ENCODE measurements at places on chromosomes 4 and X. TPM values are rescaled to one million over a fixed set of nuclear protein-coding genes. Genes with fewer than 3 reads are reported as not detected.

- DNase-seq = no peak
Measured at GRCh38 chr4:77617203-77617602, 11.6 kb downstream of the CXCL13 start.

The GLOD5 gene
- not detected for total RNA-seq

- DNase-seq = no peak
Measured at GRCh38 chr4:125676583-125676982, 361.8 kb downstream of the FAT4 start.

DNA sequence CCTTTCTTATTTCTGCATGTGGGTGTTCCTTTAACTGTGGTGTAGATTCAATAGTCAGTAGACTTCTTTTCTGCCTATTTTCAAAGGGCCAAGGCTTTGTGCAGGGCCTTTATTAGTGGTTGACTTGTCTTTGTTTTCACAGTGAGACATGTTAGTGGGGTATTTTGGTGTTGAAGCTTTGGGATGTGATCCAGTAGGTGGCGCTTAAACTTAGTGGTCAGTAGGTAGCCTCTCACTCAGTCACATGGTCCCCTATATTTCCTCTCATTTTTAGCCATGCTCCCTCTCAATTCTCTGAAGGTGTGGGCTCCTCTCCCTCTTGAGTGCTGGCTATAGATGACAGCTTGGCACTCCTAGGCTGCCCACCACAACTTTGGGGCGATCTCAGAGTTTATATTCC, 23.4 kb upstream of the SLC10A7 start:
- DNase-seq = no peak

DNA sequence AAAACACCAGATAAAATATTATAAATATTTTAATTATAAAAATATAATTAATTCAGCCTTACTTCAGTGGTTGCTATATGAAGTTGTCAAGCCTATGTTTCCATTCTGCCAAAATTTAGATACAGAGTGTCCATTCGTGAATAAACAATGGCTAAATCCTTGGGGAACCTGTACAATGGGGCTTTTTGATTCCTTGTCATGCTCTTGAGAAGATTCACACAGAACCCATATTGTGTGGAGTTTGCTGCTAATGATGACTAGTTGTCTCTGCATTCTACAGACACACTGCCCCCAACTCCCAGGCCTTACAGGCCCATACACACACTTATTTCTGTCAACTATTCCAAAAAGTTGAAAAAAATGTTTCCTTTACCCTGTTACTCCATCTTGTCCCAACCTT, 33.4 kb upstream of the MAGEC2 start:
- DNase-seq = no peak
